Gastroesophageal sphincter (tissue), 4 donors: ENCODE measurements at places on chromosomes 5 and 9. TPM values are rescaled to one million over a fixed set of nuclear protein-coding genes. Genes with fewer than 3 reads are reported as not detected.

PCDHGA11 gene
- total RNA-seq, result 3.7 TPM

PCDHGA4 gene
- 4.7 TPM for total RNA-seq

GRCh38 chr9:8760000-8760767 is 960.6 kb upstream of the DMAC1 start:
- no peak for ATAC-seq

- no peak for ATAC-seq
Observed at GRCh38 chr5:132594170-132594569, 37.4 kb downstream of the RAD50 start.
